Effector CD8-positive, alpha-beta T cell (primary cell): ENCODE measurements at places on chromosomes 13 and 19.

DNA sequence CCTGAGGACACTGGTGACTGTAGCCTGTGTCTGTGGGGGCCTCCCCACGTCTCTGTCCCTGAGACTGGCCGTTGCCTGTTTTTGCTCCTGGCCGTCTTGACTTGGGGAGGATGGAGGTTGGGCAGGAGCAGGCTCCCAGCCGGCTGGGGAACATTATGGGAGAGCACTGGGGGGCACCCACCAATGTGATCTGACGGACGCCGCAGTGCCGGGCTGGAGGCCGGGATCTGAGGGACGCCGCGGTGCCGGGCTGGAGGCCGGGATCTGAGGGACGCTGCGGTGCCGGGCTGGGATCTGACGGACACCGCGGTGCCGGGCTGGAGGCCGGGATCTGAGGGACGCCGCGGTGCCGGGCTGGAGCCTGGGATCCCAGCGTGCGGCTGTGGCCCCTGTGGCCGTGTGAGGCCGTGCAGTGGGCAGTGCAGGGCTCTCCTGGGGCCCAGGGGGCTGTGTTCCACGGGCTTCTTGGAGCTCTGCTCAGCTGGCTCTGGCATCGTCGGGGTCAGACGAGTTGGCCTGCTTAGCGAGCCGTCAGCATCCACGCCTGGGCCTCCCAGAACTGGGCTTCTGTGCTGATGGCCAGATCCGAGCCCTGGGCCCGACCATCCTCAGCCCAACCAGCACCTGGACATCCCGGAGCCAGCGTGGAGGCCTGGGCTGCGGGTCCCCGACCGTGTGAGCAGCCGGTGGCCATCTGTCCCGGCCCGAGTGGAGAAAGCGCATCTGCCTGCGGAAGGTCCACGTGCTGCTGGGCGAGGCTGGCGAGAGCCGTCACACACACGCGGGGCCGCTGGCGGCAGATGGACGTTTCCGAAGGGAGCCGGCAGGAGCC lies 45.8 kb downstream of the GAS6 start:
- no peak for DNase-seq

- DNase-seq = no peak
Measured at GRCh38 chr19:53982611-53983010, 8.8 kb upstream of the CACNG6 start.

DNA sequence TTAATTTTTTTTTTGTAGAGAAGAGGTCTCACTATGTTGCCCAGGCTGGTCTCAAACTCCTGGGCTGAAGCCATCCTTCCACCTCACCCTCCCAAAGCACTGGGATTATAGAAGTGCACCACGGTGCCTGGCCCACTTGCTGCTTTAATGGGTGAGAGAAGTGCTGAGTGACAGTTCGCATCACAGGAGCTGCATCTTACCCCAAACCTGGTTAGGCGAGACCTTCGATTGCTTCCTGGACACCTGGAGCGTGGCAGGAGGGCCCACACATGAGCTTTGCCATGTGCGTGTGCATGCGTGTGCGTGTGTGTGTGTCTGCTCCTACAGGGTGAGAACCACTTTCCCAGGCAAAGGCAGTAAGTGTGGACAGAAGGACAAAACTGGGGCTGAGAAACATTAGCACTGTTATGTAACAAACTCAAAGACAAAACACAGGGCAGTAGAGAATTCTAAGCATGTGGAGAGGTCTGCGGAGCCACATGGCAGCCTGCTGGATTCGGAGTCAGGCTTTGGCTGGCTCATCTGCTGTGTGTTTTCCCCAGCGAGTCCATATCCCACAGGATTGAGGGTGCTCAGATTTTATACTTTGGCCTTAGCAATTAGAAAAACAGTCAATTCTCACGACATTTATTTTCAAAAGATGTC lies 11.7 kb upstream of the MTIF3 start:
- DNase-seq = no peak

GRCh38 chr19:3544742-3545668 lies 6.0 kb downstream of the TEKTIP1 start:
- peak; percentile 74 for DNase-seq

DNA sequence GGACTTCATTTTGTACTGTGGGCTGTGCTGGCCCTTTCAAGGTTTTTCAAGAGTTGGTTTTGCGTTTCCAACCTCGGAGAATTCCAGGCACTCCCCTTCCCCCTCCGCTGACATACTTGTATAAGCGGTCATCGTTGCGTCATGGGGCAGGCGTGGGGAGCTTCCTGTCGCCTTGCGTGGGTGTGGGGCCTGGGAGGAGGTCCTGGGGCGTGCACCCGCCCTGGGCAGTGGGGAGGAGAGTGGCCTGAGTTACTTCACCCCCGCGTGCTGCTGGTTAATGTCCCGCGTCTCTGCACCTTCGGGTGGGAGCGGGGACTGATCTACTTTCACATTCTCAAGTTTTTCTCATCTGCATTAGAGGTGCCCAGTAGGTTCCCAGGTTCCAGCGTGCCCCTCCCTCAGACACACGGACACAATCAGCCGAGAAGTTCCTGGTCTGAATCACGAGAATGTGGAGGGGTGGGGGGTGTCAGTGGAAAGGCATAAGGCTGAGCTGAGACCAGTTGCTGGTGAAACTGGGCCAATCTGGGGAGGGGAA lies 4.1 kb downstream of the IER2 start:
- peak; percentile 47 for DNase-seq

- DNase-seq = no peak
Measured at GRCh38 chr19:3850320-3850972, 18.4 kb downstream of the ZFR2 start.

DNA sequence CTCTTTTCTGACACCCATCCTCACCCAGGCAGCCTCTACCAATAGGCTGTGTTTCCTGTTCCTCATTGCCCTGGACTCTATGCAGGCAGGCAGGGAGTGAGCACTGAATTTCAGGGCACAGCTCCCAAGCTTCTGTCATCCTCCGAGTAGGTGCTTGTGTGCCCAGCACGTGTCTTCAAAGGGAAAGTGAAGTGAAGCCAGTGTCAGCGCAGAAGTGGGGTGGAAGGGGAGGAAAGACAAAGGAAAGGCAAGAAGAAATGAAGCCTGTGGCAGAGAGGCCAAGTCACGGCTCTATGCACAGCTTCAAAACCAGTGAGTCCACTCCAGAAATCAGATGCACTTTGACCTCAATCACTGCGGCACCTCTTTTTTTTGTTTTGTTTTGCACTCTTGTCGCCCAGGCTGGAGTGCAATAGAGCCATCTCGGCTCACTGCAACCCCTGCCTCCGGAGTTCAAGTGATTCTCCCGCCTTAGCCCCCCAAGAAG lies 16.9 kb downstream of the CEBPA start:
- no peak for DNase-seq

DNA sequence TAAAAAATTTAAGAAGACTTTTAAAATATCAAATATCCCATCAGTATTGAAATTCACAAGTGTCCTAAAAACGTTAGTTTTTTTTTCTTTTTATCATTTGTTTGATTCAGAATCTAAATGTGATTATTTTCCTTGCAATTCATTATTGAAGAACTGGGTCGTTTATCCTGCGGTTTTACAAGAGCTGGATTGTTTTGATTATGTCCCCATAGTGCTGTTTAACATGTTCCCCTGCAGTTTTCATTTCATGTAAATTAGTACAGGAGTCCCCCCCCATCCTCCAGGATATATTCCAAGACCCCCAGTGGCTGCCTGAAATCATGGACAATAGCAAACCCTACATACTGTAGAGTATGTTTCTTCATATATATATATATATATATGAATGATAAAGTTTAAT lies 105.7 kb downstream of the KCTD15 start:
- DNase-seq = no peak
